ENCODE measurements at places on chromosomes 6 and 20. TPM values are rescaled to one million over a fixed set of nuclear protein-coding genes. Genes with fewer than 3 reads are reported as not detected.

DNA sequence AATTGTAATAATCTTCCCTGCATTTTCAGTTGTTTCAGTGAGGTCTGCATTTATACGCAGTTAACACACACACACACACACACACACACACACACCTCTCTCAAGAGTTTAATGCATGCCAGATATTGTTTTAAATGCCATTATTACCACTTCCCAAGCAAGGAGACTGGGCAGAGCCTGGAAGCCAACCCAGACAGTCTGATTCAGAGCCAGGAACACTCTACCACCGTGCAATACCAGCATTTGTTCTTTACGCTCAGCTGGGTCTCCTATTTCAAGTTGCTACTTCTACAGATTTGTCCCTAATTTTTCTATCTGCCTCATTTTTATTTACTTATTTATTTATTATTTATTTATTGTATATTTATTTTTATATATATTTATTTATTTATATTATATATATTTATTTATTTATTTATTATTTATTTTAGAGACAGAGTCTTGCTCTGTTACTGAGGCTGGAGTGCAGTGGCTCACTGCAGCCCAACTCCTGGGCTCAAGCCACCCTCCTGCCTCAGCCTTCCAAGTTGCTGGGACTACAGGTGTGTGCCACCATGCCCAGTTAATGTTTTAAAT is 68.4 kb downstream of the PCSK2 start:
- H3K27ac ChIP-seq, result no peak overlapping the region
- no peak for DNase-seq
- H3K27me3 ChIP-seq, result no peaks in the 10 kb centered on the region
- H3K36me3 ChIP-seq, result no peaks in the 10 kb centered on the region

DNA sequence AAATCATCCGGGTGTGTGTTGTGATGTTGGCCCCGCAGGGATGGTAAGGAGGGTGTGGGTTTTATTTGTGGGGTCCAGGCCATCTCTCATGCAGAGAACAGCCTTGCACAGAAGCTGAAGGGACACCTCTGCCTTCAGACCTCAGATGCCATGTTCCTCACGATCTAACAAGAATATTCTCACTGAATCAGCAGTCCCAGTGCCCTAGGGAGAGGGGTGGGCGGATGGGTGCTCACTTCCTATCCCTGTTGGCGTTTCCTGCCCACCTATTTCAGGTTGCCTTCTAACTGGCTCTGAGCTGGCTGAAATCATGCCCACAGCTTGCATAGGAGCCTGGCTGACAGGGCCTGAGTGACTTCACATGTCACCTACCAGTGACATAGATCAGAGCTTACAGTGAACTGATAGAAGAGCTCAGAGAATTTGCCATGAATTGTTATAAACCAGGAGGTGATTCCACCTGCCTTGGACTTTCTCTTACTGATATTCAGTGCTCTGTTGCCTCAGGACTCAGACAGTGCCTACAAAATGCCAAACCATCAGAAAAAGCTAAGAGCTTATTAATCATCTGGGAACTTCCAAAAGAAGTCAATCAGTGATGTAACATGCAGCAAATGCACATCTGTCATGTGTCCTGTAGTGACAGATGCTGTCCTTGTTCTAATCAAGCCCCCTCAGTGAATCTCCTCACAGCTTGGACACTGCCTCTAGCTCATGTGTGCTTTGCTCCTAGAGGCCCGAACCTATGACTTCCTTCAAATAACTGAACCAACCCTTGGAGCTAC is 285.8 kb upstream of the PRND start:
- no peak for DNase-seq
- H3K4me1 ChIP-seq, result no peaks in the 10 kb centered on the region
- H3K27me3 ChIP-seq, result no peaks in the 10 kb centered on the region
- no peak overlapping the region for H3K27ac ChIP-seq
- no peak overlapping the region for H3K4me3 ChIP-seq
- H3K36me3 ChIP-seq, result no peaks in the 10 kb centered on the region

DNA sequence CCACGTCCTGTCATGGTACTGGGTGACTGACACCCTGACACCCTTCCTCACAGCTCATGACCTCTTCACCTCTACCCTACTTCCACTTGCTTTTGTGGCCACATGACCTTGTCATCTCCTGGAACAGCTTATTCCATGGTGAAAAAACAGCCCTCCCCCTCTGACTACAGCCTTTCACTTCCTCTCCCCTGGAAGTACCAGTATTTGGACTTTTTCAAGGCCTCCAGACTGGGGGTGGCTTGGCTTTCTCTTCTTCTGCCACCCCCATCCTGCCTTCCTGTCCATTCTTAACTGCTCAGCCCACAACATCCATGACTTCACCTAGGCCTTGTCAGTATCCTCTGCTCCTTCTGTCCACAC is 168.4 kb downstream of the CARMIL1 start:
- no peak for DNase-seq
- H3K27me3 ChIP-seq, result no peaks in the 10 kb centered on the region
- H3K4me3 ChIP-seq, result no peak overlapping the region

The ZSCAN23 gene
- total RNA-seq, result 0.79 TPM

The HELZ2 gene
- total RNA-seq, result 12.5 TPM

- no peak overlapping the region for H3K27ac ChIP-seq
- H3K27me3 ChIP-seq, result no peaks in the 10 kb centered on the region
- H3K4me1 ChIP-seq, result no peaks in the 10 kb centered on the region
These were observed 784.9 kb downstream of the TENT5A start for GRCh38 chr6:80967609-80968008.

All from right atrium auricular region (tissue), 2 donors.